GM12878 (cell line): ENCODE measurements at places on chromosomes 3 and 15. TPM values are rescaled to one million over a fixed set of nuclear protein-coding genes. Genes with fewer than 3 reads are reported as not detected.

DNA sequence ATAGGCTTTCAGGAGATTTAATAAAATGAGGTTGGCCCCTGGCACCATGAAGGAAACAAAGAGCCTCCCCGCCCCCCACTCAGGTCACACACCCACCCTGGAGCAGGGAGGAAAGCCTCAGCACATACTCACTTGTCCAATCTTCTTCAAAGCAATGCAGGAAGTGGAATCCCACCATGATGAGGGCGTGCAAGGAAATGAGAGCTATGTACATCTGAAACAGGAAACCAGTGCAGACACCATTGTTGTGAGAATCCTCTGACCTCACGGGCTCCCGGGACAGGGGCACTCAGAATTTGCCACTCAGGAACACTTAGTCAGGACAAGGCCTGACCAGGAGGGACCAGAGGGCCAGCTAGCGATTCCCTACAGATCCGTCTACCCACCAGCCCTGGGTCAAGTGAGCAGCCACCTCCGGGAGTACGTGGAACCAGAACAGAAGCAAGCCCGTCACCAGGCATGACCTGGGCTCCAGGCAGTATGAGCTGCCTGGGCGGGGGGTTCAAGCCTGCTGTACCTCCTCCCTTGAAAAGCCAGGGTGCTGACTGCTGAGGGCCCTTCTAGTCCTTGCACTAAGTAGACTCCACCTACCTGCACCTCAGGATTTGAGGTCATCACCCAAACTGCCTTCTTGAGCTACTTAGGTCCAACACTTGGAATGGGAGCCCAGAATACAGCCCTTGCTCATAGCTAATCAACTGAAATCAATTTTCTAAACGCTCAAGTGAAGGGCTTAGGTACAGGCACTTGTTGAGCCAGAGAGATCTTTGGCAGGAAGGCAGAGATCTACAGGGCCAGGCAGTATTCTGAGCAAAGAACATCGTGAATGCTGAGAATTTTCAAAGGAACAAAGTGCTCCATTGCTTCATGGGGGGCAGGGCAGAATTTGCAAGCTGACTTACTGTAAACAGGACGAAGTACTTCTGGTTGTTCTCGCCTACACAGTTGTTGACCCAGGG is 42.7 kb downstream of the ZDHHC3 start:
- no peaks in the 10 kb centered on the region for H3K27me3 ChIP-seq
- no peak overlapping the region for H3K27ac ChIP-seq
- H3K4me3 ChIP-seq: no peak overlapping the region
- H3K36me3 ChIP-seq: peaks cover 3% of the 10 kb centered on the region; the same call in 1 of the 2 replicates
- no peaks in the 10 kb centered on the region for H3K4me1 ChIP-seq
- DNase-seq: no peak

- DNase-seq: no peak
- H3K36me3 ChIP-seq: no peaks in the 10 kb centered on the region
- no peaks in the 10 kb centered on the region for H3K27me3 ChIP-seq
- peak overlapping the region; percentile 87 for H3K27ac ChIP-seq
Observed at GRCh38 chr15:63211549-63211948, 22.1 kb downstream of the RAB8B start.

DNA sequence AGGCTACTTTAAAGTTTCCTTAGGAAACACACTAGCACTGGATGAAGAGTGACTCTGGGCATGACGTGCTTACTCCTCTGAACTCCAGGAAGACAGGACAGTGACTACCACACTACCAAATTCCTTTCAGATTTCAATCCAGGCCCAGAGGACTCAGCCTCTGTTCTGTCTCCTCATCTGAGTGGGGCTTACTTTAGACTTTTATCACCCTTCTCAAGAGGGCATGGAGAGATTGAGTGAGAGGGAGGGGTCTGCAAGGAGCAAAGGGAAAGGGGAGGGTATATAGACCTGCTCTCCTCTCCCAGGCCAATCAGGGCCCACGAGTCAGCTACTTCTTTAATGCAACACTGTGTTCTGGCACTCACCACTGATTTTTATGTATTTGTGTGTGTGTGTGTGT is 29.4 kb upstream of the RSL24D1 start:
- H3K4me3 ChIP-seq: no peak overlapping the region
- peaks cover 2% of the 10 kb centered on the region; the same call in 1 of the 2 replicates for H3K36me3 ChIP-seq
- no peak overlapping the region for H3K27ac ChIP-seq
- no peaks in the 10 kb centered on the region for H3K27me3 ChIP-seq
- peaks cover 31% of the 10 kb centered on the region for H3K4me1 ChIP-seq

DNA sequence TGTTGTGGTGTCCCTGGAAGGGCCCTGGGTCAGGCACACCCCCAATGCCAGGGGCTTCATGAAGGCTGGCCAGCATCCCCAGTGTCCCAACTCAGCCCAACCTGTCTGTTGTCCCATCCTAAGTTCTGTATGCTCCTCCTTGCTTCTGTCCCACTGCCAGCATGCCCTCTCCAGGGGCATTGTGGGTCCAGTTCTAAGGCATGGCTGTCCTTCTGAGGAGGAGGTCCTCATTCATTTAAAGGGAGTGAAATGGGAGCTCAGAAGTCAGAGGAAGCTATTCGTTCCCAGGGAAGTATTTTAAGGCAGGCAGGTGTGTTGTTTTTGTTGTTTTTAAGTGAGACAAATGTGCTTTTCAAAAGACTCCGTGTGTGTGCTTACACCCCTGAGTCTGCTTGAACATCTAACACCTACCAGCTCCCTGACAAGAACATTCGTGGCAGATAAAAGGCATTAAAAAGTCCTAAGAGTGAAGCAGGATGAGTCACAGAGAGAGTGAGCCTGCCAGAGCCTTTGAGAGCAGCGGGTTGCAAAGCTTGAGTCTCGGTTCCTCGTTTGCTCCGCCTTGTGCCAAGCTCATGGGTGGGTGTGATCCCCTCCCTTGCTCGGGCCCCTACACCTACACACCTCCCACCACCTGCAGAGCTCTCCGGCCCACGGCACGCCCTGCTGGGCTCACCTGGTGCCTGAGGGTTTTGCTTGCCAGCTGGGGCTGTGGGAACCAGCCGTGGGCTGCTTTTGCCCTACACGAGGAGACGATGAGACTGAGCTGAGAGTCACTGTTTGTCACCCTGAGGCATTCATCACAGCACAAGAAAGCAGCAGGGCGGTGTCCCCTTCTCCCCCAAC is 183.4 kb upstream of the TOPAZ1 start:
- H3K36me3 ChIP-seq: 0 out of 2 replicates have a peak, but pooled peaks cover 3% of the 10 kb centered on the region
- no peaks in the 10 kb centered on the region for H3K27me3 ChIP-seq
- peaks cover 50% of the 10 kb centered on the region for H3K4me1 ChIP-seq
- H3K27ac ChIP-seq: peak overlapping the region; percentile 86

Gene SLCO2A1
- 0.05 TPM in 2 replicates for total RNA-seq

DNA sequence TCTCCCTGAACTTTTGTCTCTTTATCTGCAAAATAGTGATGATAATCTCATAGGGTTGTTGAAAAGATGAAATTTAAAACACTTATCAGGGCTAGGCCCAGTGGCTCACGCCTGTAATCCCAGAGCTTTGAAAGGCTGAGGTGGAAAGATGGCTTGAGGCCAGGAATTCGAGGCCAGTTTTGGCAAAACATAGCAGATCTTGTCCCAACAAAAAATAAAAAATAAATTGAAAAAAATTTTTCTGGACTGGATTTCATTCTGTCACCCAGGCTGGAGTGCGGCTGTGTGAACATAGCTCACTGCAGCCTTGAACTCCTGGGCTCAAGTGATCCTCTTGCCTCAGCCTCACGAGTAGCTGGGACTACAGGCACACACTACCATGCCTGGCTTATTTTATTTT is 29.6 kb downstream of the LMLN start:
- no peak overlapping the region for H3K4me3 ChIP-seq
- H3K27ac ChIP-seq: no peak overlapping the region
- H3K36me3 ChIP-seq: no peaks in the 10 kb centered on the region
- no peaks in the 10 kb centered on the region for H3K27me3 ChIP-seq

DNA sequence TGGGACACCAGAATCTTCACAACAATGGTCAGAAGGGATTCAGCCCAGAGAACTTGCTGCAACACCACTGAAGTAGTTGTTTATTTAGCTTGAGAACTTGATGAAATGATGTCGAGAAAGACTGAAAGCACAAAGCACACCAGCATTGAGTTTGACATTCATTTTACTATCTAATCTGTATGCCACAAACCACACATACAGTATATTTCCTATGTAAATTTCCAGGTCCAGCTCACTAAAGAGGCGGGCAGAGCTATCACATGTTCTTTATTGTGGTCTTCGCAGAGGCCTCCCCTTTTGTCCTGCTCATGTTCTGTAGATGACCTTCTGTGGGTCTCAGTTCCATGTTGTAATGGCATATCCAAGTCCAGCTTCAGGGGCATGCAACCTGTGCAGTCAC is 10.4 kb upstream of the FMN1 start:
- H3K36me3 ChIP-seq: no peaks in the 10 kb centered on the region
- no peak for DNase-seq
- H3K27ac ChIP-seq: no peak overlapping the region

DNA sequence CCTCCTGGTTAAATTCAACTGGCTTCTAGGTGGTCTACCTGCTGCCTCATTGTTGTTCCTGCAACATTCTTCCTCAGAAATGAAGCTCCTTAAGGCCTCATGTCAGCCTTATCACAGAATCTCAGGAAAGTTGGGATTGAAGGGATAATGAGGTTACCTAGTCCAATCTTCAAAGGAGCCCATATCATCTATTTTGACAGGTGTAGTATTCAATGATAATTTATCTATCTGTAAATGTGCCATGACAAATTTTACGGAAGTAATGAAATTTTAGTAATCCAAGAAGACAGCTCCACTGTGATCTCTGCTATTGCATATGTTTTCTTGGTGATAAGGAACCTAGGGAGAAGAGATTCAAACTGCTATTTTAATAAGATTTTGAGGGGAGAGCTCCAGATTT is 973.8 kb downstream of the ROBO2 start:
- no peaks in the 10 kb centered on the region for H3K27me3 ChIP-seq
- no peaks in the 10 kb centered on the region for H3K36me3 ChIP-seq
- no peak overlapping the region for H3K27ac ChIP-seq

GRCh38 chr3:185561958-185562357 is 9.6 kb upstream of the LIPH start:
- H3K27ac ChIP-seq: no peak overlapping the region
- no peaks in the 10 kb centered on the region for H3K36me3 ChIP-seq
- H3K27me3 ChIP-seq: no peaks in the 10 kb centered on the region
- DNase-seq: no peak
- H3K4me1 ChIP-seq: peaks cover 18% of the 10 kb centered on the region

Gene MME
- total RNA-seq: 0.23 and 0.51 TPM in 2 replicates

GRCh38 chr15:72706266-72706665 is 20.3 kb downstream of the BBS4 start:
- H3K36me3 ChIP-seq: no peaks in the 10 kb centered on the region; the same call in 1 of the 2 replicates
- no peak overlapping the region for H3K27ac ChIP-seq
- H3K4me3 ChIP-seq: no peak overlapping the region
- H3K4me1 ChIP-seq: no peaks in the 10 kb centered on the region
- no peak for DNase-seq
- H3K27me3 ChIP-seq: no peaks in the 10 kb centered on the region

DNA sequence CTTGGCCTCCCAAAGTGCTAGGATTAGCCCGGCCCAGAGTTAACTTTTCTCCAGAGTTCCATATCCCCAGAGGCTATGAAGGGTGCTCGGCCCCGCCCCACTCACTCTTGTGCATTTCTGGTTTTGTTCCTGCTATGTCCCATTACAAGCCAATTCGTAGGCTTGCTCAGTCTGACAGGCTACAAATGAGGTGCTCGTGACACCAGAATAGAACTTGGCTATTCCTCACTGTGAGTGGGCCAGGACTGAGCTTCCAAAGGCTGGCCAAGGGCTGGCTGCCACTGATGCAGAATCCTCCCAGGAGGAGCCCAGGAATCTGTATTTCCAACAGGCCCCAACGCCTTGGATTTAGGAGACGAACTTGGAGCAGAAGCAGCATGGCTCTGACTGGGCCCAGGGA is 282.7 kb upstream of the C2CD4B start:
- no peaks in the 10 kb centered on the region for H3K36me3 ChIP-seq
- H3K27ac ChIP-seq: no peak overlapping the region
- no peak overlapping the region for H3K4me3 ChIP-seq
- H3K27me3 ChIP-seq: 0 out of 2 replicates have a peak, but pooled peaks cover 2% of the 10 kb centered on the region

GRCh38 chr3:32297366-32297765 is 58.9 kb downstream of the CMTM8 start:
- H3K4me3 ChIP-seq: no peak overlapping the region
- DNase-seq: no peak
- no peaks in the 10 kb centered on the region for H3K4me1 ChIP-seq
- H3K27ac ChIP-seq: no peak overlapping the region
- no peaks in the 10 kb centered on the region; the same call in 1 of the 2 replicates for H3K27me3 ChIP-seq
- no peaks in the 10 kb centered on the region for H3K36me3 ChIP-seq

Gene MYRIP
- 0.08 TPM in 1 of 2 replicates, not detected in the other for total RNA-seq

Gene SOX14
- total RNA-seq: not detected in 2 replicates

DNA sequence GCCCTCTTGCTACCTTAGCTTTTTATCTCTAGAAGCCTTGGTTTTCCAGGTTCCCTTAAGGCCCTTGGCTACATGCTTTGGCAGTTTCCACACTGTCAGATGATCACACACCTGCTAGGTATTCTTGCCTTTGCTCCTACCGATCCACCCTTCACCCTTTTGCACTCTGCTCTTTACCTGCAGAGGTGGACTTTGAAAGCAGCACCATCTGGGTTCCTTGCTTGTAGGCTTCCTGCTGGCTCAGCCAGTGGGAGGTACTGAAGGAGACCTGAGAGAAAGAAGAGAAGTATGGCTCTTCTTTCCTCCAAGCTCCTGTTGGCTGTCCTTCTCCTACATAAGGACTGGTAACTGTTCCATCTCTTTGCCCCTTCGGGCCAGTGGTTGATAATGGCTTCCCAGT is 7.3 kb upstream of the ZNF592 start:
- H3K27ac ChIP-seq: no peak overlapping the region
- DNase-seq: no peak
- no peaks in the 10 kb centered on the region for H3K36me3 ChIP-seq
- peaks cover 5% of the 10 kb centered on the region for H3K4me1 ChIP-seq
- H3K4me3 ChIP-seq: no peak overlapping the region
- no peaks in the 10 kb centered on the region for H3K27me3 ChIP-seq
